ENCODE measurements at places on chromosomes 6 and 20.

GRCh38 chr6:32472781-32473375 is 33.2 kb downstream of the HLA-DRA start:
- DNase-seq = peak; percentile 2

- DNase-seq = no peak
Observed at GRCh38 chr20:63473555-63474449, 1.3 kb upstream of the KCNQ2 start.

DNA sequence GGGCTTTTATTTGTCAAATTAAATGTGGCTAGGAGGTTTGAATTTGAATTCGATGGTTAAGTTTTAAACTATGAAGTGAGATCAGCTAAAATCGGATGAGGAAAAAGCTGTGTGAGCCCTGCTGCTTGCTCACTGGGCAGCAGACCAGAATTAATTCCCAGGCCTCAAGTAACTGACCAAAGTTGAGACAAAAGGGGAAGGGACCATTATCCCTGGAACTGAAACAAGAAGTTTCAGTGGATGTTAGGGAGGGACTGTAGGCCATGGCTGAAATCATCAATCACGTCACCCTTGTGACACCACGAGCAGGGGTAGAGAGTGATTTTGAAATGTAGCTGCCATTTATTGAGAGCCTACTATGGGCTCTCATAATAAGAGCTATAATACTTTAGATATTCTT is 7.0 kb upstream of the PRSS35 start:
- no peak for DNase-seq

DNA sequence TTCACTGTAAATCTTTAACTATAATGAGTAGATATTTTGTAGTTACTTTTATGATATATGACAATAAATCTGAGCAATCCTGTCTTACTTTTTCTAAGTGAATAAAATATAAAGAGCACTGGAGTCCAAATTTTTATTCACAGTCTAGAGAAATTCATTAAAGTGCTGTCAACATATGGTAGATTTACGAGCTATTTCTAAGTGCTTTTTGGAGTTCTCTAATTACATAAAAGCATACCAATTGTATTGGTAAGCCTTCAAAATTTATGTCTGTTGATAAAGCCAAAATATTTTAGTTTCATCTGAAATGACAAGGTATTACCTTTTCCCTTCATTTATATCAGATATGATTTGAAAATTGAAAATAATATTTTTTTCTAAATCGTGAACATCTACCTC is 75.4 kb downstream of the MAN1A1 start:
- DNase-seq = no peak

- no peak for DNase-seq
Observed at GRCh38 chr20:62751551-62752150, 43.0 kb downstream of the NTSR1 start.

DNA sequence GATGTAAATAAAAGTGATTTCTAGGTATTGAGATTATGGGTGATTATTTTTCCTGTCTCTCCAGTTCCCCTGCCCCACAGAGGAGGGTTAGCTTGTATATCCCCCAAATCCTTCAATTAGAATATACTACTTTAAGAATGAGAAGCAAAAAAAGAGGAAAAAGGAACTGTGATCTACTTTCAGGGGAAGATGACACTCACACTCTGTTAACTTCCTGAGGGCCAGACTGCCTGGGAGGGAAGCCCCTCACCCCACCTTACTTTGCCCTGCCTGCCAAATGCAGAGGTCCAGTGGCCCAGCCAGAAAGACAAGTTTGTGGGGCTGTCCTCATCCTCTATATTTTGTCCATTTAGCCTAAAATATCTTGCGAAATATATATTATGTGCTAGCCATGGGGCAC is 9.2 kb upstream of the LY86 start:
- DNase-seq = no peak

GRCh38 chr6:2230659-2231277 is 14.6 kb downstream of the GMDS start:
- no peak for DNase-seq

DNA sequence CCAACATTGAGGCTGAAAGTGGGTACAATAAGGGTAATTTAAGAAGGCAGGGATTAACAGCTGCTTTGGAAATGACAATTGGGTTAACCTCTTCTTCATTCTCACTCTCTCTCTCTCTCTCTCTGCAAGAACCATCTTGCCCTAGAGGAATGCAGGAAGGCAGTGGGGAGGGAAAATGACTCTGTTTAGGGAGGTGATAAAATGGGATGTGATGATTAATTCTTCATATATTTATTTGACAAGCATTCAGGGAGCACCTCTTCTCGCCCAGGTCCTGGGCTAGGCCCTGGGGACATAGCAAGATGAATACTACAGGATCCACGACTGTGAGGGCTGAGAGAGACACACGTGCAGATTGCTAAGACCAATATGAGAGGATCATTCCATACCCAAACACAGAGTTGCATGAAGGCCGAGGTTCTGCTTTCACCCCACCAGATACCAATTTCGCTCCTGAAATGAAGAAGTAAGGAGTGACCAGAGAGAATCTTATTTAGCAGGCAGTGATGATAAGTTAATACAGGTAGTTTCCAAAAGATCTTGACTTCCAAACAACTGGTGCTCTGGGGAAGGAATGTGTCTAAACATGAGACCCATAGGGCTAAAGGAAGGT is 13.3 kb upstream of the PTPN1 start:
- DNase-seq = no peak

DNA sequence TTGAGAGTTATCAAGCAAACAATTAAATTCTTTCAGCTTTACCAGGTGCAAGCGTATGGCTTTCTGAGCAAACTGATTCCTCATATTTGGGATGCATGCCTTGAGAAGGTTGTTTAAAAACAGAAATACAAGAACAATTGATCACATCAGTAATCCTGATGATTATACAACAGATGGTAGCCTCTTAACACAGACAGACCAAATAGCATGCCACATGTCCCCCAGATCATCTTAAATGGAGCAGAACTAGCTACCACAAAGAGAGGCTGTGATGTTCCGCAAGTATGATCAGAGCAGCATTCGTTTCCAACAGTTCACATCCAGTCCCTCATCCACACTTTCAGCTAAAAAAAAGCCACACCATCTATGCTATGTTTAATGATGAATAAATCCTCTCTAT is 246.2 kb upstream of the NRSN1 start:
- DNase-seq = no peak

GRCh38 chr6:80250391-80250997 is 144.0 kb downstream of the BCKDHB start:
- DNase-seq = no peak

GRCh38 chr20:37523012-37523391 is 2.0 kb downstream of the NNAT start:
- DNase-seq = no peak

- no peak for DNase-seq
Observed at GRCh38 chr6:145214570-145214969, 520.8 kb downstream of the EPM2A start.

DNA sequence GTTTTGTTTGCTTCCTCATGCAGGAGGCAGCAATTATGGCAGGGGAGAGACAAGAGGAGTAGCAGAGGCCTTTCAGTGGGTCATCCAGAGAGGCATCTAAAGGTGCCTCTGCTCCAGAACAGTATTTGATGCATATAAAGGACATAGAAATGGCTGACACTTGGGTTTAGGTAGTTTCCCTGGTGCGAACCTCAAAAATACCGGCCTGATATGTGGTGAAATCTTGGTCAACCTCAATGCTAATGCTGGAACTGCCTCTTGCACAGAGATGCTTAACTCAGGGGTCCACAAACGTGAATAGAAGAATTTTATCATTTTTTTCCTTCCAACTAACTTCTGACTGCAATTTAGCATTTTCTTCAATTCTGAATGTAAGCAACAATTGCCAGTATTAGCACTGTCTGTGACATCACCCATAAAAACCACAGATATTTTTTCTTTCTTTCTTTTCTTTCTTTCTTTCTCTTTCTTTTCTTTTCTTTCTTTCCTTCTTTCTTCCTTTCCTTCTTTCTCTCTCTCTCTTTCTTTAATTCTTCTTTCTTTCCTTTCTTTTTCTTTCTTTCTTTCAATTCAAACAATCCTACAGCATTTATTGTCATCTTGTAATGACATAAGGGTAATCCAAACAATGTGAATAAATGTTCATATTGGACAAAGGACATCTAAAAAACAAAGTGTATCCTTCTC is 180.0 kb upstream of the UST start:
- DNase-seq = peak; percentile 63

GRCh38 chr6:4164117-4164442 is 28.7 kb upstream of the ECI2 start:
- DNase-seq = no peak

GRCh38 chr20:23116311-23117089 is 30.4 kb upstream of the CD93 start:
- DNase-seq = no peak

DNA sequence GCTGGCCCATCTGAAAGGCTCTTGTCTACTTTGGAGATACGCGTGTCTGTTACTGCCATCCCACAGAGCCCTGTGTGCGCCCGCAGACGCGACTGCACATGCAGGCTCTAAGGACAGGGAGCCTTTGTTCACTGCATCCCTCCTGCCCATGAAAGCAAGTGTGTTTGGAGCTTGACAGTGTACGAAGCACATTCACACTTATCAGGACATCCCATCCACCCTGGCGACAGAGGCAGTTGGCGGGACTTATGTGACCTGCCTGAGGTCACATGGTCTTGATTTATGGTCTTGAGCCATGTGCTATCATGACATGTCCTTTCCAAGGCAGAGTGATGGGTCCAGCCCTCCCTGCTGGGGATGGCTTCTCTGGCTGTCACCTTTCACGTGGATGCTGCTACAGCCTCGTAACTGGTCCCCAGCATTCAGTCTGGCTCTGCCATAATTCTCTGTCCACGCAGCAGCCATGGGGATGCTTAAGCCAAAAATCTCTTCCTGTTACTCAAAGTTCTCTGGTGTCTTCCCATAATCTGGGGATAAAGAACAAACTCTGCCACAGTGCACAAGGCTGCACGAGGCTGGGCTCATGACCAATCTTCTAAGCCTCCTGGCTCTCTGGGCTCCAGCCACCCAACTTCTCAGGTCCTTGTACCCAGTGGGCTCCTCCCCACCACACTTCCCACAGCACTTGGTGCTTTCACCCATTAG is 36.3 kb upstream of the FAM83D start:
- no peak for DNase-seq

DNA sequence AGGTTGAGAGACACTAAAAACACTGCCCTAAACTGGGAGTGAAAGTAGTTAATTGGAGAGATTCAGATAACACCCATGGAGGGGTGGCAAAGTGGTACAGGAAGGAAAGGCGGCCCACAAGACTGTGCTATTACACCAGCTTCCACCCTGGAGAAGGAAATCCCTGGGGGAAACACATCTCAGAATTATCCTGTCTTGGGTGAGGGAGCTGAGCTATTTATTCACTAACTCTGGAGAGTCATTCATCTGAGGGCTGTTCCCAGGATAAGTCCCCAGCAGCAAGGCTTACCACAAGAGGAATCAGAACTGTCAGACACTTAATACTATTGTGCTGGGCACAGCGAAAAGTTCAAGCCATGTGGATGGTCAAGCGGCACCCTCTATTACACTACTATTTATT is 9.9 kb downstream of the TBCC start:
- DNase-seq = no peak

DNA sequence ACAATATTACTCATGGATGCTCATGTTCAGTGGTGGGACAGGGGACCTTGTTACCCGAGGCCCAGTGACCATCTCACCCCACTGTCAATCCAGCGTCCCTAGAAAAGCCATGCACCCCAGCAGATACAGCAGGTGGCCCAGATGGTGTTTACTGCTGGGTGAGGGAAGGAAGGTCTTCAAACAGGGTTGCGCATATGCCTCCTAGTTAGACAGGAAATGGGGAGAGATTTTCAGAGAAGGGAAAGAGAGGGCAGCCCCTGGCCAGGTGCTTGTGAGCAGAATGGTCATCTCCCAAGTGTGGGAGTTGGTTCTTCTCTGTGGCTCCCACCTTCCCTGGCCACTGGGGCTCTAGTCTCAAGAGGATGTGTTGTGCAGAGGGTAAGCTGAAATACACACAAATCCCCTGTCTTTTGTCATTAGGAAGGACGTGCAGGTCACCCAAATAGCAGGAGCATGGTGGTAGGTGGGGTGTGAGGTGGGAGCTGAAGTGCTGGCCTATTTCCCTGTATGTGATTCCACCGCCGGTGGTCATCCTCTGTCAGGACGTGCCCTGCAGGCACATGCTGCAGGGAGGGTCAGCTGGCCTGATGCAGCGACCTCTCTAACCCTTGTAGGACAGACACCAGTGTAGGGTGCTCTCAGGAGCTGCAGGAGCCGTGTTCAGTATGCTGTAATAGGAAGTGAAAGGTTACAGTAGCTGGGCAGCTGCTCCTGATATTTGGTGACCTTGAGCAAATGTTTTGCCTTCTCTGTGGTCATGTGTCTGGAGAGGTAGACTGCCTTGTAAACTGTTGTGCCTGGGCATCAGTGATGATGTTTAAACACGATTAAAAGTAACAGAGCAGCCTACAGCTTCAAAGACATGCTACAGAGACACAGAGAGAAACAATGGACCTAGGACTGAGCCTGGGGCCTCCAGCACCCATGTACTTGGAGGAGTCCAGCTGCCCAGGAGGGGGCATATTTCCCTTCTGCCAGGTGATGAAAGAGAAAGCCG is 3.2 kb upstream of the CST3 start:
- no peak for DNase-seq

- no peak for DNase-seq
Observed at GRCh38 chr6:152671171-152671570, 26.5 kb upstream of the MYCT1 start.

DNA sequence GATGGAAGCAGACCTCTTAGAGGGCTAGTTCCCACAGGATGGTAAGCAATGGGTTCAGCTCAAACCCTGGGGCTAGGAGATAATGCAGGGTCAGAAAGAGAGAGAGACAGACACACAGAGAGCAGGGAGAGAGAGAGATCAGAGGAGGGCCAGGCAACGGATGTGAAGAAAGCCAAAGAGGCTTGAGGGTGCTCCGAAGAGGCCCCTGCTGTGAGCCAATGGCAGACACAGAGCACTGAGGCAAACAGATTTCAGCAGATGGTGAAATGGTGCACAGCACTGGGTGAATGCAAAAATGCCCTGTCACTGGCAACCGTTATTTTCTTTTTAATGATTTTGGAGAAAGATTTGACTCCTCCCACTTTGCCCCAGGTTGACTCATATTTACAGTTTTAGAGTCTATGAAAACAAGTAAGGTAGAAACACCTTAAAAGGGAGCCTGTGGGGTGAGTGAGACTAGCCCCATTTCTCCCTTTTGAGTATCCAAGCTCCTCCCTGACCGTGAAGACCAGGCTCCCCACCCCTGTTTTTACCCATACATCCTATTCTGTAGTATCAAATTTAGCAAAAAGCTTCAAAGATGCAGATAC is 840 bp downstream of the DEFB132 start:
- DNase-seq = no peak

- peak; percentile 56 for DNase-seq
Observed at GRCh38 chr6:24924580-24925356, 11.0 kb downstream of the RIPOR2 start.

DNA sequence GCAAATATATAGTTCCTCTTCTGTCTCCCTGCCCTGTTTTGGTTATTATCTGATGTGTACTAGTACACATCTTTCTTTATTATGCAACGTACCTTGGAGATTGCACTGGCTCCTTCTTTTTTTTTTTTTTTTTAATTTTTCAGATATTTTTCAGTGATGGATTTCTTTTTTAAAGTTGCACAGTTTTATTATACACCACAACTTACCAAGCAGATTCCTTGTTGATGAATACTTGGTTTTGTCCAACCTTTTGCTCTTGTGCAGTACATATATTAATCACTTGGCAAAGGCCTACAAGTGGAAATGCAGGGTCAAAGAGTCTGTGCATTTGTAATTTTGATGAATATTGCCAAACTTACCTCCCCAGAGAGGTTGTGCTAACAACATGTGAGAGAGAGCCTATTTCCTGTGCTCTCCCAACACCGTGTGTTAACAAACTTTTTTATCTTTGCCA is 50.1 kb upstream of the RNF24 start:
- DNase-seq = no peak

GRCh38 chr6:130148181-130148580 is 74.6 kb downstream of the SAMD3 start:
- DNase-seq = no peak

Measured in natural killer cell (primary cell).